ENCODE measurements at places on chromosomes 16 and 17.

GRCh38 chr16:62620275-62620674 is 584.0 kb upstream of the CDH8 start:
- DNase-seq, result no peak

- peak; percentile 60 for DNase-seq
Observed at GRCh38 chr17:47315451-47316266, 8.1 kb upstream of the EFCAB13 start.

DNA sequence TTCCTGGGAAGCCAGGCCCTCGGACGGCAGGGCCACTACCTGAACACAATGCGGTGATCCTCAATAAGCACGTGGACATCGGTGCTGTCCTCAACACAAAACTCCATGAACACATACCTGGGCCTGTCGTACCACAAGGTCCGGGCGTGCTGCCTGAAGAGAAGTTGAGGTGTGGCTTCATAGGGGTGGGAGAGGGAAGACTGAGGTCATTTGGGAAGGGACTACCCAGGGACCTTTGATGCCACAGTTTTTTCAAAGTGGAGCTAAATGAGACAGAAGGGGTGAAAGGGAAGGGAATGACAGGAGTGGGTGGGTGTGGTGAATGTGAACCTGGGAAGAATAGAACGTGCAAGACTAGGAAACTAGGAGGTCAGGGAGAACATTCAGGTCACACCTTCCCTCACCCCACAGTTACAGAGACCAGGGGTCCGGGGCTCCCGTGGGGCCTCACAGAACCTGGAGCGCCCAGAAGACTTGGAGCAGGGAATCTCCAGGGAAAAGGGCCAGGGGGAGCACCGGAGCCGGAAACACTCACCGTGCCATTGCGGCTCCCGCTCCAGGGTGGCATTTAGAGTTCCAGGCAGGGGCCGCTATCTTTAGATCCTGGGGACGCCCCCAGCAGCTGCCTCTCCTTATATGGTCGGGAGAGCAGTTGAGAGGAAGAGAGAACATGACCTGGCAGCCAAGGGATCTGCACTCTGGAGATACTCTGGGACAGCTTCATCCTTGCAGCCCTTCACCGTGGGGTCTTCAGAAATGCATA is at the start of gene PTGES3L:
TSS of gene PTGES3L (minus strand) at position 570 of the 763 bp plus-strand sequence. CDS start at position 543, 27 bp downstream.
- no peak for DNase-seq

DNA sequence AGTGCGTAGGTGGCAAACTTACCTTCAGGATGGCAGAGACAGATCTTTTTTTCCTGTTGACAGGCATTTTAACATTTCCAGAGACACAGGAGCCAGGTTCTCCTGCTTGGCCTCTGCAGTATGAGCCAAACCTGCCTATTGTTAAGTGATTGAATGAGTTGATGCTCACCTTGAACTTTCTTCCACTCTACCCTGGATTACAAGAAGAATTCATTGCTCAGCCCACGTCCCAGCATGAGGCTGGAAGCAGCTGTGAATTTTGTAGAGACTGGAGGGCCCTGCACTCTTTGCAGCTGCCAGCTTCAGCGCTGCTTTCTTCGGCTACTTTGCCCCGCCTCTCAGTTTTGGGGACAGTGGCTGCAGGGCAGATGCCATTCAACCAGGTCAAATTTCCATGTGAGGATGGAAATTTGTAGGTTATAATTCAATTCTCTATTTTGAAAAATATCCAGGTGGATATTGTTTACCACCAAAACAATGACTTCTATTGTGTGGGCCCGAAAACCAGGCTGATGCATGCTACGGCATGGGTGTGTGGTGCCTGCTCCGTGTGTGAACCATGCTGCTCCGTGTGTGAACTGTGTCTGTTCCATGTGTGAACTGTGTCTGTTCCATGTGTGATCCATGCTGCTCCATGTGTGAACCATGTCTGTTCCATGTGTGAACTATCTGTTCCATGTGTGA is 75.2 kb upstream of the METTL9 start:
- DNase-seq, result no peak

DNA sequence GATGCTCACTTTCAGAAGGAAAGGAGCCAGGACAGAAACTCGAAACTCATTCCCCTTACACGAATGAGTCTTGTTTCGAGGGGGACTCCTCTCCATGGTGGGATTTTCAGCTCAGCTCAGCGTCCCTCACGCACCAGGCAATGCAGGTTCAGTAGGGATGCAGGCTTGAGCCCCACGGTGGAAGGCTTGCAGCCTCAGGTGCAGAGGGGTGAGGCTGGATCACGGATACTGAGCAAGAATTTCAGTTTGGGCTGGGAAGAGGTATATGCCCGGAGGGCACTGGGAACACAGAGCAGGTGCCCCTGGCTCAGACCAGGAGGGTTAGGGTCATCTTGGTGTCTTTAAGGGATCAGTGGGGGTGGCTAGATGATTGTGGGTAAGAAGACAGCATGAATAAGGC is 344.9 kb upstream of the TNRC6C start:
- no peak for DNase-seq

DNA sequence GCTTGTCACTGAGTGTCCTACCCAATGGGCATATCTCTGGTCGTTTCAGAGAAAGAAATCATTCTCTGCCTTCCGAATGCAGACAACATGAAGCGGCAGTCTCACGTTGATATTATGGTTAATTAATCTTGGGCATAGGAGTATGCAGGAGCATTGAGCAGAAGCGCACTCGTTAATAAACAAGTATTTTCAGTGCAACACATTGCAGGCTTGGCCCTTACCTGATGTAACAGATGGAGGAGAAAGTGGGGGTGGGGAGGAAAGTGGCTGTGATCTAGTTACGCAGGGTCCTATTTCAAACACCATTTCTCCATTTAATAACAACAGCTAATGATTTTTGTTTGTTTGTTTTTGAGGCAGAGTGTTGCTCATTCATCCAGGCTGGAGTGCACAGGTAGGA is 414.0 kb upstream of the RBFOX1 start:
- no peak for DNase-seq

GRCh38 chr16:11136600-11136999 is 119.4 kb downstream of the SOCS1 start:
- DNase-seq, result no peak

GRCh38 chr17:56833809-56834379 is at the start of the genes C17orf67 and DGKE:
C17orf67 (minus strand) TSS chr17:56833920; CDS start chr17:56815810, 18,110 bp downstream.
DGKE (plus strand) TSS chr17:56834151; CDS start chr17:56834796, 645 bp downstream.
- DNase-seq, result peak; percentile 96

GRCh38 chr17:2057175-2057759 is 2.4 kb downstream of the HIC1 start:
- DNase-seq, result no peak

- DNase-seq, result no peak
Observed at GRCh38 chr17:60134396-60135150, 15.2 kb upstream of the CA4 start.

DNA sequence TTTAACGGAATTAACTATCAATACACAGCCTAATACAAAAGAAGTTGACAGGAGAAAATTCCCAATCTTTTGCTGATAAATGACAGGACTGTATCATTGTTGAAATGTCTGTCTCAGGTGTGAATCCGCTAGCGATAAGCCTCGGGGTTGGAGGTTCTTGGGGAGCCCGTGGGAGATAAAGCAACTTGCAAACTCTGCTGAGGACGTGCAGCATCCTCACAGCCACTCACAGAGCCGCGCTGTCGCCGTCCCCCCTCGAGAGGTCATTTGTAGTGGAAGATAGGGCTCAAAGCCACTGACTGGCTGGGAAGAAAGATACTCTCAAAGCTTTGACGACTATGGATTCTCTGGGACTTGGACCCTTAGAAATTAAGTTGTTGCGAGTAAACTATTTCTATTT is 17.0 kb downstream of the MAP1LC3B start:
- no peak for DNase-seq

- DNase-seq, result no peak
Observed at GRCh38 chr16:9428355-9429005, 337.0 kb downstream of the HAPSTR1 start.

DNA sequence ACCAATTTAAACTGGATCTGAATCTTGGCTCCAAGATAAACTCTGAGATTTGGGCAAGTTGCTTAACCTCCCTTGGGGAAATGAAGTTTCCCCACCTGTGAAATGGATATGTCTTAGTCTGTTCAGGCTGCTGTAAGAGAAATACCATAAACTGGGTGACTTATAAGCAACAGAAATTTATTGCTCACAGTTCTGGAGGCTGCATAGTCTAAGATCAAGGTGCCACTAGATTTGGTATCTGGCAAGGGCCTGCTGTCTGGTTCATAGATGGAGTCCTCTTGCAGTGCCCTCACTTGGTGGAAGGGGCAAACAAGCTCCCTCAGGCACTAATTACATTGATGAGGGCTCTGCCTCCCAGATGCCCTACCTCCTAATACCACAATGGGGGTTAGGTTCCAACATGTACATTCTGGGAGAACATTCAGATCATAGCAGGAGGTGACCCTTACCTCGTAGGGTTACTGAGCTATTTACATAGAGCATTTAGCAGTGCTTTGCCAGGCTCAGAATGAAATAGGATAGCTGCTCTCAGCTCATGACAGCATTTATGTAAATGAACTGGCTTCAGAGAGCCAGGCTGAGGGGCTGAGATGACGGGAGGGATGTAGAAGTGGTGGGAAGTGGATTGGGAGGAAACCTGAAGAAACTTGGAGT is 83.9 kb downstream of the SPECC1 start:
- DNase-seq, result no peak

DNA sequence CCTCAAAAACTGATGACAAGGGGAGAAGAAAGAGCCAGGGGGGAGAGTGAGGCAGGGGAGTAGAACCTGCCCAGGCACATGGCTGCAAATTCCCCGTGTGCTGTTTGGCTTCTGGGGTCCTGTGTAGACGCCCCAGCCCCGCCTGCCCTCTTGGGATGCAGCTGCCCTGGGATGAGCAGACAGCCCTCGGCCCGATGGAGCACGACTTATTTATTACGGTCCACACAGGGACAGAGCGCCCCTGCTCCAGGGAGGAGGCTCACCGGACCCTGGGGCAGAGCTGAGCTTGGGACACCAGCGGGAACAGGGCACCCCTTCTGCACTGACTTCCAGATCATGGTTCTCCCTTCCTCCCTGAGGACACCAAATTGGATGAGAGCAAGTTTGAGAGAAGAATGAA is 9.1 kb downstream of the LDHD start:
- DNase-seq, result no peak

DNA sequence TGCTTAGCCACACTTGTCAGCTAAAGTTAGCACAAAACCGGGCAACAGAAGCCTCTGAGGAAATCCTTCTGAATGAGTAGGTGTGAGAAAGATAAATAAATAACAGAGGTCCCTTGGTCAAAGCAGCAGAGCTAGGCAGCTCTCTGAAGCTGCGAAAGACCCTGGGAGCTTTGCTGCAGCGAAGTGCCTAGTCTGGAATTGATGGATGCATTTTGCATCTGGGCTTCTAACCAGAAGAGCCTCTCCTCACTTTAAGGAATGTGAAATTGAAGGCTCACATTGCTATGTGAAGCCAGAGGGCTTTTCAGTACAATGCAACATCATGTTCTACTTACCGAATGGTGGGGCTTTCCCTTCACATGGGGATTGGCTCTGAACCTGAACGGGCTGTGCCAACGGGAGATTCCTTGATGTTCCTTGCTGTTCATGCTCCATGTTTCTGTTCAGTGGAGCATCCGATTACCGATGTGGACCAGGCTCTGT is 274.6 kb downstream of the HS3ST3B1 start:
- DNase-seq, result no peak

DNA sequence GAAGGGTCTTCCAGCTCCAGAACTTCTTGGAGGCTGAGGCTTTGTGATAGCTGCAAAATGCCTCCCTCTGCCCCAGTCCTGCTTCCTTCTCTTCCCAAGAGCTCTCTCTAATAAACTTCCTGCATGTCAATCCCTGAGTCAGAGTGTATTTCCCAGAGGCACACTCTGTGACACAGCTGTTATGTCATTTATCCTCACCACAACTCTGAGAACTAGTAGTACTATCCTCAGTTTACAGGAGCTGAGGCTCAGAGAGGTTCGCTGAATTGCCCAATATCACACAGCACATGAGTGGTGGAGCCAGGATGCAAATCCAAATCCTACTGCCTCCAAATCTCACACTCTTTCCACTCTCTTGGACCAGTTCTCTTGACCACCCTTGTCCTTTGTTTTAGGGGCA is 20.0 kb downstream of the UNC45B start:
- DNase-seq, result no peak

DNA sequence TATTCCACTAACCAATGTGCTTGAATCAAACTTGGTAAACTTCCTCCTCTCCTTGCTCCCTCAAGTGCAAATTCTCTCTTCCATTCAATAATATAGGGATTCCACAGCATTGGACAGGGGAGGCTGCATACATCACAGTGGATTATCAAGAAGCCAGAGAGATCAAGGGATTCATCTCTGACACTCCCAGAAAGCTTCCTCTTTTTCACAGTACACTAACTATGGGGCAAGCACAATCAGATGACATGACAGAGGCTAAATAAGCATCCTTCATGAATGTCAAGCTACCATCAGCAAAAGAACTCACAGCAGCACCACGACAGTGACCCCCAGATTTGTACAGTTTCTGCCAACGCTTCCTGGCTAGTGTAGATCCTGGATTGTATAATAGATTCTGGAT is 178.4 kb upstream of the C17orf78 start:
- DNase-seq, result no peak

- no peak for DNase-seq
Observed at GRCh38 chr16:78216166-78216745, 116.8 kb downstream of the WWOX start.

DNA sequence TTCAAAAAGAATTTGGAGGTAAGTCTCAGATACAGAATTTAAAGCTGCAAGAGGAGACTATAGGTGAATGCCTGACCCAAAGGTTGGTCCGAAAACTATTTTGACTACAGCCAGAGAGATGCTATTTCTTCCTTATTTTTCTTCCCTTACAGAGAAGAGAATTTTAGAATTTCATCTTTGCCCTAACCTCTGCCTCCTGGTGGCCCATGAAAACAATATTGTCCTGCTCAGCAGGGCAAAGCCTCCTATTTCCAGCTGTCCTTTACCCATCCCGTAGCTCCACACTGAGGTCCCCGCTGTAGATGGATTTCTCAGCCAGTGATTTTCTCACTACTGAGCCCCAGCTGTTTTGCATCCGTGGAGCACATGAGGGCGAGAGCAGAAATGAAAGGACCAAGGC is 24.6 kb downstream of the HOXB1 start:
- DNase-seq, result no peak

DNA sequence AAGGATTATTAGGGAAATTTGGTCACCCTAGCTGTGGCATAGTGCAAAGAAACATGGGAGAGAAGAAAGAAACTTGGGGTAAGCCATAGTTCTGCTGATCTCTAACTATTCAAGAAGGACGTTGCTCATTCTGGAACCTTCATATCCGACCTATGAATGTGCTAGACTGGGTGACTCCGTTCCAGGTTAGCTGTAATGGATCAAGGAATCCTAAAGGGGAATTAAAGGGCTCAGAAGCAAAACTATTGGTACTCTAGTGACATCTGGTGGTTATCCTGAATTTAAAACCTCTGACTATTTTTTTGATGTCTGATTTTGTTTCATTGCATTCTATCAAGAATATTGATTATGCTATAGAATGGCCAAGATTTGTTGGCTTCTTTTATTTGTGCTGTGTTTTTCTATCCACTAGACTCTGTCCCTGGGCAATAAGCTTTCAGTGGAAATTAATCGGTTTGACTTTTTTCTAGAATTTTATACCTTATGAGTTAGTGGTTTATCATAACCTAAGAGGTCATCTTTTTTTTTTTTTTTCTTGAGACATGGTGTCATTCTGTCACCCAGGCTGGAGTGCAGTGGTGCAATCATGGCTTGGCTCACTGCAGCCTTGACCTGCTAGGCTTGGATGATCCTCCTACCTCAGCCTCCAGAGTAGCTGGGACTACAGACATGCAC is 19.5 kb downstream of the PCTP start:
- DNase-seq, result peak; percentile 37

GRCh38 chr17:32479074-32479617 is 7.6 kb upstream of the CDK5R1 start:
- no peak for DNase-seq
